ENCODE measurements at places on chromosomes 5 and 9.

DNA sequence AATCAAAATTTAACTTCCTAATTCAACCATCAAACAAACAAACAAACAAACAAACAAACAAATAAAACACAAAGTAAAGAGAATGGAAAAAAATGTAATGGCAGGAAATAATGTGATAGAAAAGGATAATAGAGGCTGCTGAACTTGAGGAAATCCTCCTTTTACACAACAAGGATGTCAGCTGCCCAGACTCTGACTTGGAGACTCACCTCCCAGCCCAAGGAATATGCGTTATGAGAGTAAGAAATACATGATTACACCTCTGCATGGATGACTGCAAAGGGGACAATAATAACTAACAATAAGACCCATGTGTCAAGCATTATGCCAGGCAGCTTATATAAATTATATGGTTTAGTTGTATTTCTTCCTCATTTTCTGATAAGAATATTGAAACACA lies 46.6 kb upstream of the JAK2 start:
- DNase-seq, result no peak

- DNase-seq, result no peak
Observed at GRCh38 chr5:173331287-173331686, 3.1 kb upstream of the STC2 start.

GRCh38 chr5:143177263-143177983 lies 226.1 kb downstream of the NR3C1 start:
- no peak for DNase-seq

DNA sequence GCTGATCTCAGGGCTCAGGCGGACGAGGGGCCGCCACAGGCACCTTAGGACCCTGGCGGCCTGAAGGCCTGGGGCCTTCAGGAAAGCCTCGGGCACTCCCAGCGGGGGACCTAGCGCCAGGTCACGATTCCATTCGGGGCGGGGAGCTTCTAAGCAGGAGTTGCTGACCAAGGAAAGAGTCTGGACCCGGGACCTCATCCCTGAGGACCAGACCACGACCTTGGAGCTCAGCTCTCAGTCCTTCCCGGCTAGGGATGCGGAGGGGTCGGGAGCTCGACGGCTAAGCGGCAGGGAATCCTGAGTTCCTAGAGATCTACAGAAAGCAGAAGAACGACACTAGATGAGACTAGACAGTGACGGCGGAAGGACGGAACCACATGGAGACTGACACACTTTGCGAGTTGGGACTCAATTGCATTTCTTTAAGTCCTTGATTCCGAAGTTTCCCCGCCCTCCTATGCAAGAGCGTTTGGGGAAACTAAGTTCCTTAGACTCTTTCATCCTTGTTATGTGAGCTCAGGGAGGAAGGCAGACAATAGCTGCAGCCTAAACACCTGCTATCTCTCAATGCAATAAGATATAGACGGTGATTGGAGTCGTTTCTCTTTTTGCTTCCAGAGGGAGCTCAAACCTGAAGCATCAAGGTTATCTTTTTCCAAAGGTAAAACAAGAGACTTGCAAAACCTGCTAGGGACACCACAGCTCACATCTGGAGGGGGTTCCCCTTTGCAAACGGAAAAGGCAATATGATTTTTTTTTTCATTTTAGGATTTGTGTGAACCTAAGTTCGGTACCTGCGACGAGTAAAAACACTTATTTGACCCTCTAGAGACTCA lies 9.7 kb downstream of the NR2F1-AS1 start:
- no peak for DNase-seq

- no peak for DNase-seq
Observed at GRCh38 chr5:169036079-169036805, 264.7 kb downstream of the SLIT3 start.

- DNase-seq, result no peak
Observed at GRCh38 chr5:112880219-112880964, 19.3 kb downstream of the SRP19 start.

- no peak for DNase-seq
Observed at GRCh38 chr9:110455860-110456259, 118.2 kb upstream of the TXNDC8 start.

DNA sequence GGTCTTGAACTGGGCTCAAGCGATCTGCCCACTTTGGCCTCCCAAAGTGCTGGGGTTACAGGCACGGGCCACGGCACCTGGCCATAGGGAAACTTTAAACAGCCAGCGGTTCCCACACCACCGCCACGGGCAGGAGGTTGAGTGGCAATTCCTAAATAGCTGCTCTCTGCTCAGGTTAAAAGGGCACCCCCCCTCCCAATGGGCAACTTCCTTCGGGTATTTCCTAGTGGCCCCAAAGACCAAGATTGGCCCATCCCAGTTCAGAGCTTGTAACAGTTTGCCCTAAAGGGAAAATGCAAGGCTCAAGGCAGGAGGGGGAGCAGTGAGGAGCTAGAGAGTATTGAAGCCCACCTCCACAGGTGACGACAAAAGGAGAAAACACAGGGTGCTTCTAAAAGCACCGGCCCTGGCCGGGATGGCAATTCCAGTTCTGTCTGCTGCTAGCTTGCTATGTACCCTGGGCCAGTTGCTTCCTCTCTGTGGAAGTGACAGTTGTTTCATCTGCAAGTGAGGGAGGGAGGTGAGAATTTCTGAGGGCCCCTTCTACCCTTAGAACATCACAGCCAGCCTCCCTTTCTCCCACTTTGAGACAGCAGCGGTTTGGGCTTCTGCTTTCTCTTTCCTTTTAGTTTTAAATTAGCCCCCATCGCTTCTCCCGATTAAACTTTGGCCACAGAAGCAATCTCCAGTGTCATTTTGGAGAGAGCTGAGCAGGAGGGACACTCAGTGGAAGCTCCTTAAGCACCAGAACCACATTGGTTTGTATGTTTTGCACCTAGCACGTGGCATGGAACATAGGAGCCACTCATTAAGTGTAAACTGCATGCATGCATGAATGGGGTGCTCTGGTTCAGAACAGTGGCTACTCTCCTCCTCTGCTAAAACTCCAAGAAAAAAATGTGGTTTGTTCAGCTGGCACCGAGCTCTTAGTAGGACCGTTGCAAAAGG lies 17.3 kb upstream of the TNIP1 start:
- no peak for DNase-seq

- DNase-seq, result peak; percentile 51
Observed at GRCh38 chr9:306907-307306, 92.2 kb downstream of the DOCK8 start.

DNA sequence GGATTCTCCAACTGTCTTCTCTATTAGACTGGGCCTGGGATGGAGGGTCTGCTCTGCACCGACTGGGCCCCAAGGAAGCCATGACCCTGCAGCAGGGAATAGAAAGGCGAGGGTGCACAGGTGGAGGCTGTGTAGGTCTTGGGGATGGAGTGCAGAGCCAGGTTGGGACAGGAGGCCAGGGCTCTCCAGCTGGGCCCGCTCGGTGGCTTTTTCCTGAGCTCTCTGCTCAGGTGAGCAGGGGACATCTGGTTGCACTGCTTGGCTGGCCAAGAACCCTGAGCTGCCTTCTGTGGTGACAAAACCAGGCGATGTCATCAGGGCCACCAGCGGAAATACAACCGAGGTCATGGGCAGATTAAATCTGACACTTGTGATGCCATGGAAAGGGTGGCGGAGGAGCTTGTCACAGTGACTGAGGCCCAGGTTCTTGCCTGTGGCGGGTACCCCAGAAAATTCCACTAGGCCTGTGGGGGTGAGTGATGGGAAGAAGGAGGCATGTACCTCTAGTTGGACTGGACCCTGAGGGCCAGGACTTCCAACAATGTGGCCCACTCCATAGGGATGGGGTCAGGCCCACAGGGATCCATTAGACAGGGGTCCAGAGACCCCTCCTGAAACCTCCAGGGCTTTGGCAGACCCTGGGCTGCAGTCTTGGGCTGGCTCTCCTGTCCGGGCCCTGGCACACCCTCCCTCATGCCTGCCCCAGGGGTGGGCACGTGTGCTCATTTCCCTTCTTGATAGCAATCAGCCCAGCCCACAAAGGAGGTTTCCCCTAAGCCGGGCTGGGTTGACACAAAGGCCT lies 4.4 kb upstream of the IL3 start:
- no peak for DNase-seq

DNA sequence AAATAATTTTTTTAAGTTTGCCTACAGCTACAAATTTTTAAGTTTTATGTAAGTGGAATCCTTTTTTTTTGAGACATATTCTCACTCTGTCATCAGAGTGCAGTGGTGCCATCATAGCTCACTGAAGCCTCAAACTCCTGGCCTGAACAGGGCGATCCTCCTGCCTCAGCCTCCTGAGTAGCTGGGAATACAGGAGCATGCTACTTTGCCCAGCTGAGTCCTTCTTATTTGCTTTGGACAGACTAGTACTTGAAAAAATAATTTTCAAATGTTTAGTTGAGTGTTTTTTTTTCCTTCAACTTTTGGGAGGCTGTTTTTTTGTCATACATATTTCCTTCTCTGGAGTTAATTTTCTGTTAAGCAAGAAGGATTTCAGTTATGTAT lies 7.4 kb downstream of the GAPVD1 start:
- DNase-seq, result no peak

GRCh38 chr9:118223111-118223510 lies 518.9 kb downstream of the TLR4 start:
- DNase-seq, result no peak

GRCh38 chr5:113274836-113275414 lies 159.9 kb downstream of the TSSK1B start:
- DNase-seq, result no peak

- DNase-seq, result no peak
Observed at GRCh38 chr5:14488709-14489108, 92.9 kb upstream of the OTULINL start.

DNA sequence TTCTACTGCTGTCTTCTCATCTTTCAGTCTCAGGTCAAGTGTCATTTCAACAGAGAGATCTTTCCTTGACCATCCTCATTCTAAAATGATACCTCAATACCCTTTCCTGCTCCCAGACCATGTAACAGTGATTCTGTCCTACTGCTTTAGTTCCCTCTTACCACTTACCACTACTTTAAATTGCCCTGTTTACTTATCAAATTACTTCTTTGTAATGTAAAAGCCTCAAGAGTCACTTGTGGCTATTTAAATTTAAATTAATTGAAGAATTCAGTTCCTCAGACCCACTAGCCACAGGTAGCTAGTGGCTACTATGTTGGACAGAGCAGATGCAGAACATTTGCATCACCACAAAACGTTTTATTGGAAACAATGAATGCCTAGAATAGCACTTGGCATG lies 217.3 kb downstream of the ADAMTS6 start:
- DNase-seq, result no peak

DNA sequence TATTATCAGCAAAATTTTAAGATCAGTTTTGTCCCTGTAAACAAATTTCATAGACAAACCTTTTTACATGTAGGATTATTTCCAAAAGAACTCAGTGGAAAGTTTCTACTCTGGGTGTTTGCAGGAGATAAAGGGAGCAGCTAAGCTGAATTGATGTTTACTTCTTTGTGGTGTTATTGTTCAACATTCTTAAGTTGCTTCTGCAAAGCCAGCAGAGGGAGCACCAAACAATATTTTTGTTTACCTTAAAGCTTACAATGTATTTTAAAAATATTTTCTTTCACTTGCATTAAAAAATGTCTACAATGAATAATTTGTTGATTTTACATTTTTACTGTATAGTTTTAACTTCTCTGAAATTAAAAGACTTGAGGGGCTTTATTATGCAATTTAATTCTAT lies 135.4 kb downstream of the ATG10 start:
- no peak for DNase-seq

DNA sequence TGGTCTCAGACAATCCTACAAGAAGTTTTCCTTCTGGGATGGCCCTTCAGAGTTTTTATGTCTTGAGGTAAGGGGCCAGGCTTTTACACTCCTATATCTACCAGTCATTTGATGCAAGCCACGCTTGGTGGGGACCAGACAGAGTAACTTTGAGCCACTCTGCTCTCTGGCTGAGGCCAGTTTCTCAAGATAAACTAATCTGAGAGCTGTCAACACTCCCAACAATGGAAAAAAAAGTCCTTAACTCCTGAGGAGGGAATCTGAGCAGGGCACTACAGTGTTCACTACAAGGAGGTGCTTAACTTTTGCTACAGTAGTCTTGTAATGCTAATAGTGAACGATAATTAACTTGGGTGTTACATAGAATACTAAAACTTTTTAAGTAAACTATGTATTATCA lies 62.7 kb downstream of the MRPS30 start:
- DNase-seq, result no peak

DNA sequence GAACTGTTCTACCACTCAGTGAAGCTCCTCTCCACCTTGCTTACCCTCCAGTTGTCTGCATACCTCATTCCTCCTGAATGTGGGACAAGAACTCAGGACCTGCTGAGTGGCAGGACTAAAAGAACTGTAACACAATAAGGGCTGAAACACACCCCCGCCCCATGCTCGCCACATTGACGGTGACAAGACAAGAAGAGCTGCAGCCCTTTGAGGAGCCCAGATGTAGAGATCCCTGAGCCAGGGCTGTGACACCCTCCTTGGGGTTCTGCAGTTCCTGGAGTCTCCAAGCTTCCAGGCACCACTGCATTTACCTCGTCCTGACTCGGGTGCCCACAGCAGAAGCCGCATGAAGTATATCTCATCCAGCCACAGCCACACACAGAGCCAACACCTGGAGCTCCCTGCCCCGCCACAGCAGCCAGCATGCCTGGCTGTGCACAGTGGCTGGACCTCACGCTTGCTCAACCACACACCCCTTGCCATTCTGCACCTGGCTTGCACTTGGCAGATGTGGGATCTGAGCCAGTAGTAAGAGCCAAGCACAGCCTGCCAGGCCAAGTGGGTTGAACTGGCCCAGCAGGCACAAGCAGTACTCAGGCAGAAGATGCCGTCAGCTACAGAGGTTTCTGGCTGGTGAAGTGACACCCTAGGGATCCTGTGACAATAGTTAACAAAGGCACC lies 166.1 kb downstream of the RNF180 start:
- DNase-seq, result no peak

DNA sequence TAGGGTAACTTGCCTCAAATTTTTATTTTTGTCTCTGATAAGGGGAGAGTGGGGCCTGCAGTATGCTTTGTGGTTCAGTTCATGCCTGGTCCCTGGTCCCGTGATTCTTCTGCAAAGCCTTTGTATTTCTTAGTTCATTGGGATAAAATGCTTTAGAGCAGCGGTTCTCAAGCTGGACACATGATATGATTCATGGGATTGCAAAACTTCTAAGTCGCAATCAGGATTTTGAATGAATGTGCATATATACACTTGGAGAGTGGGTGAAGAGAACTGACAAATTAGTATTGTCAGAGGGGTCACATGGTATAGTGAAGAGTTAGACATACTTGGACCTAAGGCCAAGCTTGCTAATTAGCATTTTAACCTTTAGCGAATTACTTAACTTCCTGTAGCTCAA lies 265.4 kb upstream of the KLF9 start:
- no peak for DNase-seq

- DNase-seq, result no peak
Observed at GRCh38 chr5:167229751-167230150, 1061.7 kb upstream of the WWC1 start.

- DNase-seq, result no peak
Observed at GRCh38 chr5:113059232-113060040, 82.8 kb downstream of the DCP2 start.

DNA sequence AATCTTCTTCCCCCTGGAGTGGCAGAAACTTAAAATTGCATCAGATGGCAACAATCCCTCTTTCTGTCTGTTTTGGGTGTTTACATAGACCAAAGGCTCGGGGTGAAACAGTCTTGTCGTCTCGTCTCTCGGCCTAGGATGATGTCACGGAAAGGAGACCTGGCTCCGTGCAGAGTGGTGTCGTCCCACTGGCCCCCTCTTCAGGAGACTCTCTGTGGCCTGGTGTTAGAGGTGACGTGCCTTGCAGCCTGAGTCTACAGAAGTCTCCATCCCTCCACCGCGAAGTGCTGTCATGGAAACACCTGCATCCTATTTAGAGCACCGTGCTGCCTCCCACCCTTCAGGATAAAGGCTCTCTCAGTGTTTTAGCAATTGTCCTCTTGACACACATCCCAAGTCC lies 409.7 kb downstream of the IRX1 start:
- no peak for DNase-seq

- DNase-seq, result no peak
Observed at GRCh38 chr5:86542532-86542931, 75.2 kb upstream of the COX7C start.

Data from naive thymus-derived CD4-positive, alpha-beta T cell (primary cell).